G401 (cell line): ENCODE measurements at places on chromosomes 1 and 21. TPM values are rescaled to one million over a fixed set of nuclear protein-coding genes. Genes with fewer than 3 reads are reported as not detected.

The C1orf87 gene
- not detected in 2 replicates for total RNA-seq

The DMRTA2 gene
- total RNA-seq, result not detected in 2 replicates

The ZNF593OS gene
- not detected in 2 replicates for total RNA-seq

The MED8 gene
- 36.2 and 42.2 TPM in 2 replicates for total RNA-seq

DNA sequence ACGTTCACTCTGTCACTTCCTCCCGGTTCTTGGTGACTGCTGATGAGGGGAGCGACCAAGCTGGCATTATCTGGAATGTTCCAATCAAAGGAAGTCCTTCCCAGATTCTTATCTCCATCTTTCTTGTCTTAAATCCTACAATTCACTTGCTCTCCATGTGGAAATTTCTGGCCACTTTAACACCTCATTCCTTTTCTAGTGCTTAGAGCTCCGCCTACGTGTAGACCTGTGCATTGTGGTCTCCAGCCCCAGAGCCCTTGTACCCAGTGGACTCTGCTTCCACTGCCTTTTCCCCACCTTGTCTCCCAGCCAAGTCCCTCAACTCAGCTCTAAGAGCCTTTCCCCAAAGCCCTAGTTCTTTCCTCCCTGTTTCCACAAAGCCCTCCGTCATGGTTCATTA lies 12.2 kb upstream of the KLHDC7A start:
- no peak for DNase-seq

- DNase-seq, result peak; percentile 8
Measured at GRCh38 chr1:89499320-89499719, 25.3 kb upstream of the LRRC8B start.

GRCh38 chr1:88698140-88698539 lies 14.1 kb downstream of the PKN2 start:
- no peak for DNase-seq

- DNase-seq, result no peak
Measured at GRCh38 chr1:59298710-59299346, 1.9 kb downstream of the FGGY start.

DNA sequence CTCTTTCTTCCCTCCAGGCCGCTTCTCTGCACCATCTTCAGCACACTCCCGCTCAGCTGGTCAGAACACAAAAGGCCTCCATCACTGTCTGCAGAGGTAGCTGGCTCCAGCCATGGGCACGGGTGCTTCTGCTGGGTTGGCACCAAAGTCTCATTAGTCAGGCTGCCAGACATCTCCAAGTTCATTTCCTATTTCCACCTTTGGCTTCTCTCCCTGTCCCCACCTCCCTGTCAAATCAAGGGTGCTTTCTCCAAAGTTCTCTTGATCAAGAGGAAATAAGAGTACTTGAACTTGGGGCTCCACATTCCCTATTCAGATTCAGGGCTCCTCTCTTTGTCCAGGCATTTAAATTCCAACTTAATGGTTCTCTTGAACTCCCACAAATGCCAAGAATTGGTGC lies 33.9 kb upstream of the GRIK3 start:
- DNase-seq, result no peak

DNA sequence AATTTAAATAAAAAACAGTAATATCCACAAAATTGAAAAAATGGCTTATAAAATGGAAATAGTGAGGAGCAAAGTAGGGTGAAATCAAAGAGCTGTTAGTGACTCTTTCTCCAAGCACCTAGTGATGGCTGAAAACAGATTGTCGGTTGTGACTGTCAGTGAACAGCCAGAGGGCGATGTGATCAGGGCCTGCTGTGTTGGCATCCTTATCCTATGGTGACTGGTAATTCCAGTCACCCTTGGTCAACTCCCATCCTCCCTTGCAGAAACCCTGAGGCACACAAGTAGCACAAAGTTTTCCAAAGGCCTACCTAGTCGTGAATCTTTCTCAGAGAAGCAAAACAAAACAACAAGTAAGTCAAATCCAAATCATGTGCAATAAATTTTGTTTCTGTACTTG lies 599.8 kb upstream of the CXADR start:
- no peak for DNase-seq

GRCh38 chr1:4563586-4563985 lies 90.8 kb upstream of the AJAP1 start:
- no peak for DNase-seq

DNA sequence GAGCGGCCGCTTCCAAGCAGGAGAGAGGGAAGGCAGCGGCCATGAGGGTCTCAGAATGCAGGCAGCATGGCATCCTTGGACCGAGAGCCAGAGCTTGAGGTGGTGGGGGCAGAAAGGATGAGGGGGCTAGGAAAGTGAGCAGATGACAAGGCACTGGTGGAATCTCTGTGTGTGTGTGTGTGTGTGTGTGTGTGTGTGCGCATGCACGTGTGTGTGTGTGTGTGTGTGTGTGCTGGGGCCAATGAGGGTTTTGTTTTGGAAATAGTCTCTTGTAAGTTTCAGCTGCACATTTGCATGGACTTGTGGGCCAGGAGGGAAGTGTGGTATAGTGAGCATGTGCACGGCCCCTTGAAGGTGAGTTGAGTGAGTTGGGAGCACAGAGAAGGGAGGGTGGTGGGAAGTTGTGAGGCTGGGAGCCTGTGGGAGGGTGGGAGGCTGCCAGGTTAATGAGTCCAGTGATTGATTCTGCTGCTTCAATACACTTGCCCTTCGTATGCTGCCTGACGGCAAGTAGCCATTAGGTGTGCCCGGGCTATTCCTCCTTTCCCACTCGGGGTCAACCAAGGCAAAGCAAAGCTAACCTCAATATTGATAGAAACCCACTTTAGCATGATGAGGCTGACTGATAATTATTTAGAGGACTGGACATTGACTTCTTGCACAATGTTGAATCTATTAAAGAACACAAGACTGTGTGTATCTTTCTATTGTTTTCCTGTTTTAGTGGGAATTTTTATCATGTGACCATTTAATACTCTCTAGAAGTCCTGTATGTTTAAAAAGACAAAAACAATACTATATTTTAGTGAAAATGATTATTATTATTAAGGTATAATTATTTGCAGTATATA lies 80.3 kb downstream of the PROX1 start:
- DNase-seq, result no peak

DNA sequence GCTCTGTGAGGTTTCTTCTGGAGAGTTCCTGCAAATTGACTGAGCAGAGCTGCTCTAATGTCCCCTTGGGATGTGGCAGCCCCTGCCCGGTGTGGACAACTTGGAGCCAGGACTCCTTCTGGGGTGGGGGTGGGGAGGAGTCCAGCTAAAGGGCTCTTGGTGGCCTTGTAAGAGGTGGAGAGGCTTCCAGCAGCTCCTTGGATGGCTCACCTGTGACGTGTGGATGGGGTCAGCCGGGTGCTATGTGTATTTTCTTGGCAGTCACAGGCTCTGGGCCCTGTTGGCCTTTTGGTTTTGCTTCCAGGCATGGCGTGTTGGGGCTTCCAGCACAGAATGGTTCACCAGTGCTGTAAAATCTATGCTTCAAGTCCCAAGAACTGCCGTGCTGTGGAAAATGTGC lies 38.2 kb downstream of the TRAPPC10 start:
- DNase-seq, result no peak
